ENCODE measurements at places on chromosomes 7 and 10.

DNA sequence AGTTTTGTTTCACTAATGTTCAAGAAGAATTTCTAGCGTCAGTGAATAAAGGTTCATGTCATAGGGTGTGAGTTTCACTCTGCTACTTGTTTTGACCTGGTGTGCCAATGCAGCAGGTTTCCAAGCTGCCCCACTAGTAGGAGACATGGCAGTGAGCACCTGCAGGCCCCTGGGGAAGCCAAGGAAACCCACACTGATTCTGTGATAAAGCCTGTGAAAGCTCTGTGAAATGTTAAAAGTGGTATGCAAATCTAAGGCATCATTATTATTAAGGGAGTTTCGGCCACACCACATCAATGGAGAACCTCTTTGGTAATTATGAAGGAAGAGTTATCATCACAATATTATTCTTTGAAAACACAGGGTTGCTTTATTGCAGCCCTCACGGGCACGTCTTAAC lies 46.4 kb downstream of the ABCB5 start:
- no peak for DNase-seq

- DNase-seq: peak; percentile 67
Observed at GRCh38 chr10:69516316-69516715, 56.9 kb downstream of the NEUROG3 start.

DNA sequence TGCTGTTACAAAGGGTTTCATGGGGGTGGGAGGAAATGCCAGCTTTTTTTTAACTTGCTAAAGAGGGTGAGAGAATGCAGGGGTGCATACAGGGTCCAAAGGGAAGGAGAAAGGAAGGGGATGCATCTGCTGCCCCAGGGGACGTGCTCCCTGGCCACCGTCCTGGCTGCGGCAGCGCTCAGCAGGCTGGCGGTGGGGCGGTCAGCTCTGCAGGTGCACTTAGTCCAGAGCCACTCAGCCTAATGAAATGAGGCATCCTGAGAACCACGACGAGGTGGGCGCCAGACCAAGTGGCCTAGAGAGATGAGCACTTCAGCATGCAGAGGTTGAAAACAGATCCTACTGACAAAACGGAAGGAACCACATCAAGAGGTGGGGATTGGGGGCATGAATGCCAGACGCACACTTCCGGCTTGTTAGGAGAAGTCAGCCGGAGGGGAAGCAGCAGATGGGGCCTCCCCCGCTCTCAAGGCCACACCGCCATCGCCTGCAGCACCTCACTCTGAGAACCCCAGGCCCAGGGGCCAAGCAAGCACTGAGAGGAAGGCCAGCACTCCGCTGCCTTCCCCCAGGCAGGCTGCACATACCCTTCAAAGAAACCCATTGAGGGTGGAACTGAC lies 94.5 kb downstream of the MAD1L1 start:
- DNase-seq: peak; percentile 75

DNA sequence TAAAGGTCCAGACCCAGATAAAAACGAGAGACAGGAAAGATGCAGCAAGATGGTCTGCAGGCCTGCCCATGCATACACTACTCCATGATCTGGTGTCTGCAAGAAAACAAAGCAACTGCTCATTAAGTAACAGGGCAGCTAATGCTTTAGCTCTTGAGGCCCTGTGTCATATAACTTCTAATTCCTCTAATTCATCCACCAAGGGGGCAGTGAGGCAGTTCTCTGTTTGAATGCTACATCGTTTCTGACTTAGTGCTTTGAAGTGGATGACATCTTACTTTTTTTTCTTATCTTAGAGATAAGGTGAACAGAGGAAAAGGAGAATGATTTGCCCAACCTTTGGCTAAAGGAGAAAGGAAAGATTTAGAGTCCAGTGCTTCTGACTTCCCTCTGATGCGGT lies 619.7 kb downstream of the AUTS2 start:
- DNase-seq: no peak

- DNase-seq: no peak
Observed at GRCh38 chr10:3836222-3836820, 51.3 kb upstream of the KLF6 start.

- DNase-seq: no peak
Observed at GRCh38 chr10:125817337-125817946, 5.6 kb downstream of the UROS start.

DNA sequence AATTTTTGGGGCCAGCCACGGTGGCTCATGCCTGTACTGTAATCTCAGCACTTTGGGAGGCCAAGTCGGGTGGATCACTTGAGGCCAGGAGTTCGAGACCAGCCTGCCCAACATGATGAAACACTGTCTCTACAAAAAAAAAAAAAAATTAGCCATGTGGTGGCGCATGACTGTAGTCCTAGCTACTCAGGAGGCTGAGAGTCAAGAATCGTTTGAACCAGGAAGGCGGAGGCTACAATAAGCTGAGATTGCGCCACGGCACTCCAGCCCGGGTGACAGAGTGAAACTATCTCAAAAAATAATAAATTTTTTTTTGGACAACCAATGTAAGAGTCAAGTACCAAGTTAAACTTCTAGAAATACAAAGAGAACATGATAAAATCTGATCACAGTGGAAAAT lies 164.6 kb downstream of the AVL9 start:
- no peak for DNase-seq

DNA sequence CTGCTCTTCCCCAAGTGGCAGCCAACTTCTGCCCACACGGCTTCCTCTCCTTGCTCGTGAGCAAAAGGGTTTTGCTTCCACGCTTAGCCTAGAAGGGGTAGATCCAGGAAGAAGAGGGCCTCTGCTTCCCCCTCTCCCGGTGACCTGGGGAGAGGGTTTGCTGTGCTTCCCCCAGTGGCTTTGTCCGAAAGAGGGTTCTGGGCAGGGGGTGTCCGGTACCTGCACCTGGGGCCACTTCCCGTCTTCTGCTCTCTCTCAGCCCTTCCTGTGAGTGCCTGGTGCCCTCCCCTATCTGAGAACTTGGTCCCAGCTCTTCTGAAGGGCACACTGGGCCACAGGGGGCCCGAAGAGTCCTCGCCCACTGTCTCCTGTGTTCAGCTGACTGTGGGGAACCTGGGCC lies 11.3 kb downstream of the JAKMIP3 start:
- DNase-seq: no peak

GRCh38 chr7:100684534-100685042 lies 9.5 kb downstream of the GIGYF1 start:
- DNase-seq: no peak

DNA sequence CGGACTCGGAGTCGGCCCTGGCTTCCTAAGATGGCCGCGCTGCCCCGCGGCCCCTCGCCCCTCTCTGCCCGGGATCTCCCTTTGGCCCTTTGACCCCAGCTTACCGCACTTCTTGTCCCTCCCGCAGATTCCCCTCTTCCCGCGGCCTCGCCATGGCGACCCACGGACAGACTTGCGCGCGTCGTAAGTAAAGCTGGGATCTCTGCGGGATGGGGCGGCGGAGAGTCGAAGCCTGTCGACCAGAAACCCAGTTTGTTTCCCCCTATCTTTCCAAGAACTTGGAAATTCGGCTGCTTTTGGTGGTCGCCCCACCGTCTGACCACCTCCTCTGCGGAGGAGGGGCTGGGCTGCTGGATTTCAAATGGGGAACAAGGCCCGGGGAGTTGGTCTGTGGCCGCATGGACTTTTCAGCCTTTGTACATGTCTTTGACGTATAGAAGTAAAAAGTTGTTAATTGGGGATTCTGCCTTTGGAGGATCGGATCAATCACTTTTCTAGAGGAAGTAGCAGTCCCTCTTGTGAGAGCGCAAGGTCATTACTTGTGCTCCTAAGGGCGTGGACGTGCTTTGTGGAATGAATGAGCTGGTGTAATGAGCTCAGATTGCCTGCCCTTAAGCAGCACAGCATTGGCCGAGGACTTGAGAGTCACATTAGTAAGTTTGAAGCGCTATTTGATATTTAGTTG lies 553 bp downstream of the VDAC2 start:
- peak; percentile 68 for DNase-seq

DNA sequence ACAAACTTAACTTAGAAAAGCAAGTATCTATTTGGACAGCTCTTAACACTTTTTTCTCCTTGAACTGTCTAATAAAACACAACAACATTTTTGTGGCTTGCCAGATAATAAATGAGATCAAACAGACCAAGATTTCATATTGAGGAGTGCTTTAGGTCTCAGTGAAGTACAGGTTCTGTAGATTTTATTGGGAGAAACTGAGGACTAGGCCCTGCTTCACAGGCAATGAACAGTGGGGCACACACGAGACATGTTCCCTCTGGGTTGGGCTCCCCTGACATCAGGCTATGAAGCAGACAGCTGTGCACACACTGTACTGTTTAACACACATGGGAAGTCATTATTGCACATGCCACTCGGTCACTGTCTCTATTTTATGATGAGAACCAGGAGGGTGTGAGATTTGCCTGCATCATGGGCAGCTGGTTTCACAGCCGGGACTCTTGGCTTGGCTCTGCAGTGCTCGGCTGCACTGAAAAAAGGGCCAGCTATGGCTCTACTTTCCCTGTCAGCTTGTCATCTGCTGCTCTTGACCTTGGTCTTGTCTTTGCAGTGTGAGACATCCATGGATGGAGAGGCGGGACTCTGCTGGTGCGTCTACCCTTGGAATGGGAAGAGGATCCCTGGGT lies 4.2 kb downstream of the IGFBP1 start:
- DNase-seq: no peak

GRCh38 chr10:48494073-48494472 lies 110.8 kb downstream of the ARHGAP22 start:
- peak; percentile 20 for DNase-seq

- no peak for DNase-seq
Observed at GRCh38 chr7:157464111-157464970, 127.5 kb downstream of the DNAJB6 start.

DNA sequence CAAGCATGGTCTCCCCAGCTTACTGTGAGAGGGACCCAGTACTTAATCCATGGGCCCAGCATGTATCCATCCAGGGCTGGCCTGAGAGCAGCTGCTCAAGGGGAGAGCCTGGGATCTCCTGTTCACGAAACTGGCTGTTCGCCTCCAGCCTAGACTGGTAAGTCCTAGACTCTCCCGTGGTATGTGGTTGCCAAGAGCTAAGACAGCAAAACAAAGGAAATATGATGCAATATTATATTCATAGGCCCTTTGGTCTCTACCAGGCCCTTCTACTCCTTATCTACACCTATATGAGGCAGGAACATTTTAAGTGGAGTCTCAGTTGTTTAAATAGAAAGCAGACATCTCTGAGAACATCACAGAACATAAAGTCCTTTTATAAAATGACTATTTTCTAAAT lies 28.9 kb upstream of the STK17A start:
- DNase-seq: peak; percentile 17

GRCh38 chr10:127408733-127409132 lies 140.4 kb upstream of the NPS start:
- no peak for DNase-seq

DNA sequence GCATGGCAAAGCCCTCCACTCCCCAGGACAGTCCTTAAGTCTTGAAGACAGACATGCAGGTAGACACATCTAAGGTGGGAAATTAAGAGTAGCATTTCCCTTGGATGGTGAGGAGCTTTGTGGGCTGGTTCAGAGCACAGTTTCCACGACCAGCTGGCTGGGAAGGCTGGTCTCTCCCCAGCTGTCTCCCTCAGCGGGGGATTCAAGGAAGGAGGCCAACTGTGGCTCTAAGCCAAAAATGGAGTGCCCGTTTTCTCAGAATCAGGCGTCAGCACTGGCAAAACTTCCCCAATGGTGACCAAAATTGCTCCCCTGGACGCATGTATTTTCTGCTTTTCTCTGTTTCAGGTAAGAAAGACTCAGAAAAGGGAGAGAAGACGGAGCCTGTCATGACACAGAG lies 230.6 kb upstream of the FZD8 start:
- DNase-seq: no peak

- DNase-seq: no peak
Observed at GRCh38 chr7:151694828-151695580, 175.3 kb upstream of the RHEB start.

DNA sequence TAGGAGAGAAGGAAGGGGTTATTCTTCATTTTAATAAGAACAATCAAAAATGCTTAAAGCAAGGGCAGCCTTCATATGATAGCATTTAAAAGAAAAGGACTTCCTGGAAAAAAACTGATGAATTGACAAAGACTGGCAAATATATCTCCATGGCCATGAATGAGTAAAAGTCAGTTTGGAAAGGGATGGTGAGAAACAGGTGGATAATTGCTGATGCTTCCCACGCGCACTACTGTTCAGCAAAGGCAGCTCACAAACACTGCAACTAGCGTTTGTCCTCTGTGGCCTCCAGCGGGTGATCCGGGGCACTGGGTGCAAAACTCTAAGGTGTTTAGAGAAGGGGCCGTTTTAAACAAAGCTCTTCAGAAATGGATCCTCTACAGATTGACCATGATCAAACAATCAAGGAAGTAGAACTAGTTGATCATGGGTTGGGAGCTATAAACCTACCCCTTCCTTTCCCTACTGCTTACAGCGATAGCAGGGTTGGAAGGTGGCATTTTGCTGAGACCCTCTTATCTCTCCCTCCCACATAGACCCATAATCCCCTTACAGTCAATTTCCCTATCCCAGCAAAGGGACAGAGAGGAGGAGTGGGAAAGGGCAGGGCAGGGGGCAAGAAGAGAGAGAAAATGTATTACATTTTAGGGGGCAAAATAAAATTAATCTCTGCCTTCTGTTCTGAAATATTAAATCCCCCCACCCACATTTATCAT lies 53.8 kb downstream of the SMURF1 start:
- DNase-seq: no peak

DNA sequence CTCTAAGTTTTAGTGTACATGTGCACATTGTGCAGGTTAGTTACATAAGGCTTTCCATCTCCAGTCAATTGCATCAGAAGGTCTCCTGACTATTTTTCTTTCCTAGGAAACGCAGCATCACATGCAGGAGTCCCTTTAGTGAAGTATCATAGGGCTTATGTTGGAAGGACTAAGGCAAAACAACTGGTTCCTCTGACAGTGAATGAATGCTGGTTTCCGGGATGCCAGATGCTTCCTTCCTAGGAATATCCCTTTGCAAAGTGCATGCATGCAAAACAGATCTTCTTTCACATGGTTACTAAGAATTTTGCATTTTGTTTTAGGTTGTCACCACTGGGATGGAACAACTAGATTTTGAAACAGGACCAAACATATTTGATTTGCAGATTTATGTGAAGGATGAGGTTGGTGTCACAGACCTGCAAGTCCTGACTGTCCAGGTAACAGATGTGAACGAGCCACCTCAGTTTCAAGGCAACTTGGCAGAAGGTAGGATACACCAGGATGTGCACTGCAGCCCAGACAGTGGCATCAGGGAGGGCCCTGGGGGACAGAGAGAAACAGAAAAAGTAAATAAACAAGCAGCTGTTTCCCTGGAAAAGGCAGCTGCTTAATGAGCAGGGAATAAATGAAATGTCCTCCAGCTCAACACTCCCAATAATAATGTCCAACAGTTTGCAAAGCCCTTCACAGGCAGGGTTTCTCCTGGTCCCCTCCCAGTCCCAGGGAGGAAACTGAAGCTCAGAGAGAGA lies 17.8 kb downstream of the CDHR3 start:
- DNase-seq: no peak

- no peak for DNase-seq
Observed at GRCh38 chr7:70134029-70134770, 535.9 kb downstream of the AUTS2 start.

GRCh38 chr7:99729486-99730237 lies 5.3 kb downstream of the CYP3A7 start:
- no peak for DNase-seq

GRCh38 chr7:135193615-135194081 lies 17.7 kb downstream of the WDR91 start:
- no peak for DNase-seq
